ENCODE measurements at places on chromosomes 5 and 9.

- DNase-seq, result no peak
Observed at GRCh38 chr5:17381932-17382331, 116.1 kb upstream of the TAF11L2 start.

DNA sequence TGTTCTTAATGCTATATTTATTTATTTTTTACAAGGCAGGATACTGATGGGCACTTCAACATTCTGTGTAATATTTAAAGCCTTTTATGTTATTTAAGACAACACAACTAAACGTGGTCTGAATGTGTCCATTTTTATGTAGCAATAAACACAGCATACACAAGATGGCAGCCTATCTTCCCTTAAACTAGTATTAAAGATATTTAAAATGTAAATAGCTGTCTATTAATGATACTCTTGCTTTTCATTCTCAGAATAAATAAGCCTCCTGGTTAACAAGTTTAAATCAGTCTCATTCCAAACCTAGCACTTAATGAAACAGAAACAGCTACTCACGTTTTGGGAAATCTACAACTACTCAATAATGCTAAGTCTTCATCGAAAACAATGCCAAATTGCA, 315.7 kb downstream of the MCTP1 start:
- DNase-seq, result no peak

GRCh38 chr5:111511831-111512374, 432 bp downstream of the STARD4 start:
- DNase-seq, result no peak

DNA sequence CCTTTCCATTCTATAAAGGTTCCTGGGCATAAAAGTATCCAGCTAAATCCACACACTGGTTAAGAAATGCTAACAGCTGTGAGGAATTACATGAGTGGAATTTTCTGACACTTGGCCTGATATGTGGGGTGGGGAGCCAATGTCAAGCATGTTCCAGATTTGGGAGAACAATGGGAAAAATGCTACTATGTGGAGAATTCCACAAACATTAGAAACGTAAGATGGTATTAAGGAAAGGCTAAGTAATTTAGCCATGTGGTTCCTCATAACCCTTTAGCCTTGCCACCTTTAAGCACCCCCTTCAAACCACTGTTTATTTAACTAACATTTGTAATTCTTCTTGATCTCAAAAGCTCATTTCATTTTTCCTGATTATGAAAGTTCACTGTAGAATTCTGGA, 149.2 kb downstream of the GNA14 start:
- no peak for DNase-seq

DNA sequence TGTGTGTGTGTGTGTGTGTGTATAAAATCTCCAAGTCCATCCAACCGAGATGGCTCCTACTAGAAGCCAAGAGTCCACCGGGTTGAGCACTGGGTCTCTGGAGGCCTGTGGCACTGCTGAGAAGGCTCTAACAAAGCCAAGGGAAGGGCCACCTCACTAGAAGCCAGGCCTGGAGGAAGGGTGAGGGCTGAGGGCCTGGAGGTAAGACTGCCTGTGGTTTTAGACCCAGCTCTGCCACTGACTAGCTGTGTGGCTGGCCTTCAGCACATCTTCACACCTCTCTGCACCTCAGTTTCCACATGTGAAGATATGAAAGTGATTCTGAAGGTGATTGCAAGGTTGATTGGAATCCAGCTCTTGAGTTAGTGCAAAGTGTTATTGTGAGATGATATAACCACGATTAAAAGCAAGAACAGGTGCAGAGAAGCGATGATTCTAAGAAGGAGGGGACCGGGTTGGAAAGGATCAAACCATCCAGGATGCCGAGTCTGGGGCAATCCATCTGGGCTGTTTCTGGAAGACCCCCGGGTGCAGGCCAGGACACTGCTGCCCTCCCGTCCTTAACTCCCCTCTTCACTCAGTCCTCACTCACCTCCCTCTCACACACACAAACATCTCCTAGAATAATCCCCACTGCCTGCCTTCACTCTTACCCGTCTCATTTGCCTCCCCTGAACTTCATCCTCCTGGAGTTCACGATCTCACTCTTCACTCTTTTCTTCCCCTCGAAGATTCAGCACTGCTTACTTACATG, 2.3 kb downstream of the IL4 start:
- no peak for DNase-seq

- DNase-seq, result no peak
Observed at GRCh38 chr5:136081217-136081591, 51.4 kb upstream of the SMAD5 start.

DNA sequence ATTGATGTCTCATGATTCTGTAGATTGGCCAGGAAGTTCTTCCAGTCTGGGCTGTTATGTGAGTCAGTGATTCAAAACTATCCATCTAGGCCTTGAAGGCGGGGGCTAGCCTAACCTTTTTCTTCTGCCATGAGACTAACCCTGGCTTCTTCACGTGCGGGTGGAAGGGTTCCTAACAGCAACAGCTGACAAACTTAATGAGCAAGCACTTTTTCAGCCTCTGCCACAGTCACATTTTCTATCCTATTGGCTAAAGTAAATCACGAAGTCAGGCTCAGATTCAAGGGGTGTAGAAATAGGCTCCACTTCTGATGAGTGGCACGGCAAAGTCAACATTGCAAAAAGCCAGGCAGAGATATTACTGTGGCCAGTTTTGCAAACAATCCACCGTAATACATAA, 68.4 kb downstream of the STK32A start:
- DNase-seq, result no peak

All from activated CD8-positive, alpha-beta T cell treated with anti-CD3 and anti-CD28 coated beads for 36 hours (primary cell).